ENCODE measurements at places on chromosomes 11 and 22.

DNA sequence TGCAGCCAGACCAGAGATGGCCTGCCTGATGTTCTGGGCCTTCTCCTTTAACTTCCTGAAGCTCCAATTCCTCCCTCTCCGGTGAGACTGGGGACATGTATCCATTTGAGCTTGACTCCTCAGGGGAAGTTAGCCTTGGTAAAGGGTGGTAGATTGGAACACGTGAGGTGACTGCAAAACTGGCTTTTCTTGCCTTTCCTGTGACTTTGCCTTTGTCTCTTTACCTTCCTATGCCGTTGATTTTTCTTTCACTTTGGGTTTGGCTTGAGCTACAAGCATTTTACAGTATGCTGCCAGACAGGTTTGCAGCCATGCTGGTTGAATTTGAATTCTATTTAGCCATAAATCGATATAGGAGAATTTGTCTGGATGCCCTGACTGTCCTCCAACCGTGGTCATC is 16.8 kb upstream of the GLYATL1 start:
- DNase-seq, result no peak

DNA sequence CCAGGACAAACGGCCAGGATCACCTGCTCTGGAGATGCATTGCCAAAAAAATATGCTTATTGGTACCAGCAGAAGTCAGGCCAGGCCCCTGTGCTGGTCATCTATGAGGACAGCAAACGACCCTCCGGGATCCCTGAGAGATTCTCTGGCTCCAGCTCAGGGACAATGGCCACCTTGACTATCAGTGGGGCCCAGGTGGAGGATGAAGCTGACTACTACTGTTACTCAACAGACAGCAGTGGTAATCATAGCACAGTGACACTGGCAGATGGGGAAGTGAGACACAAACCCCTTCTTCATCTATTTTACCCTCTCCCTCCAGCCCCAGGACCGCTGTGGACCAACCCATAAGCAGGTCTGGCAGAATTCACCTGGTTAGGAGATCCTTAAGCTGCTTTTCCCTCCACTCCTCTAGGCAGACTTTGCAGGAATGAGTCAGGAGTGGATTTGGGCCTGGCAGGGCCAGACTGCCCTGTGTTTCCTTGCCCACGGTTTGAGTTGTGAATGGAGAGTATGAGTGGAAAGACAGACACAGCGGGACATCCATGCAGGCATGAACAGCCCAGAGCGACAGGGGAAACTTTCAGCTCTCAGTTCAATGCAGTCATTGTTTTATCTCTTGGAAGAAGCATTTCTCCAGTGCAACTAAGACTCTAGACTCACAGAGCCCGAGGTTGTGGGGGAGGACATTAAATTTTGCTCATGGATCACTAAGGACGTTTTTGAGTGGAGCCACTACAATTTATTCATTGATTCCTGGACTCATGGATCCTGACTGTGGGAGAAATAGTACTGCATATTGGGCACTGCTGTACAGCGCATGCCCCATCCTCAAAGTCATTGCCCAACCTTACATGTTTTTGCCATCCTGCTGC is 75.3 kb upstream of the IGLL5 start:
- no peak for DNase-seq

DNA sequence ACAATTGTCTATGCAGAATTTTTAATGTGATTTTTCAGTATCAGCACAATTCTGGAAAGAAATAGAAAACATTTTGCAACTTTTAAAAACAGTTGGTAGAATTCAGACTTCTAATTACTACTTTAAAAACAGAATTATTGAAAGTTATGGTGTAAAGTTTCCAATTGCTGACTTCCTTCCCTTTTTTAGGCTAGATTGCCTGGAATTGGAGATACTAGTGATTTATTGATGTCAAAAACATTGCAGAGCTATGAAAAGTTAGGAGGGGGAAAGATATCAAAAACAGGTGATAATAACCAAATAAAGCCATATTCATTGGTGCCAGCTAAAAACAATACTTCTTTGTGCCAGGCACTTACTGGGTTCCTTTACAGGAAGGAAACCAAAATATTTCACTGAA is 485.5 kb downstream of the TMEM135 start:
- no peak for DNase-seq

- no peak for DNase-seq
These were observed 489.4 kb downstream of the KCNA4 start for GRCh38 chr11:29527391-29527936.

- DNase-seq, result peak; percentile 55
These were observed 12.7 kb upstream of the ARHGEF17 start for GRCh38 chr11:73295241-73295995.

DNA sequence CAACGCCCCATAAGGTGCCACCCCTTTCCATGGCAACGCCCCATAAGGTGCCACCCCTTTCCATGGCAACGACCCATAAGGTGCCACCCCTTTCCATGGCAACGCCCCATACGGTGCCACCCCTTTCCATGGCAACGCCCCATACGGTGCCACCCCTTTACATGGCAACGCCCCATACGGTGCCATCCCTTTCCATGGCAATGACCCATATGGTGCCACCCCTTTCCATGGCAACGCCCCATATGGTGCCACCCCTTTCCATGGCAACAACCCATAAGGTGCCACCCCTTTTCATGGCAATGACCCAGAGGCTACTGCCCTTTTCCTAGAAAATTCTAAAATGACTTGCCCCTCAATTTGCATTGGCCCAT is 72.1 kb downstream of the BRD1 start:
- DNase-seq, result no peak

DNA sequence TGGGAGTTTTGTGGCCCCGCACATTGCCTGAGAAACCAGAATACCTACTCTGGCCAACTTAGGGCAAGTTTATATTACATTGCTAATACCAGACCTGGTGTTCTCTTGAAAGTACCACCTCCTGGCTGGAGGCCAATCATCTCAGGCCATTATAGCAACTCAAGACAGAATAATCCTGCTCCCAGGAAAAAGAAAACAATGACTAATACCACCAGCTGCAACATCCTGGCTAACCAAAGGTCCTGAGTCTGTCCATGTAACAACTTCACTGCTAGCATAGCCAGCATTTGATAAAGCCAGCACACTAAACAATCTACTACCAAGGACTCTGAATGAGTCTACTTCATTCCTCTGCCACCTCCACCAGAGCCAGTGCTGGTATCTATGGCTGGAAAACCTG is 1298.7 kb upstream of the CNTN5 start:
- DNase-seq, result no peak

- DNase-seq, result no peak
These were observed 1505.8 kb downstream of the TBC1D22A start for GRCh38 chr22:48268293-48268692.

DNA sequence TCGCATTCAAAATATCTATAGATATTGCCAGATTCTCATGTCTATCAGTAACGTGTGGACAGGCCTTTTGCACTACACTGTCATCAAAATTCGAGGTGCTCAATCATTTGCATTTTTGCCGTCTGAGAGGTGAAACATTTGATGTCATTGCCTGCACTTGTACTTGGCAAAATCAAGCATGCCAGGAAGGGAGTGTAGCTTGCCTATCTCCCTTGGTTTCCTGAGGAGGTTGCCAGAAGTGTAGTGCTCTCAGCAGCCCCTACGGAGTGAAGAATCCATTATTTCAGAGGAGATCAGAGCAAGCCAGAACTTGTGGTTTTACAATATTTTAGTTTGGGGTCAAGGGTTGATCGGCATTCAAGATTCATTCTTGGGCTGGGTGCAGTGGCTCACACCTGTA is 30.2 kb upstream of the APOL5 start:
- no peak for DNase-seq

DNA sequence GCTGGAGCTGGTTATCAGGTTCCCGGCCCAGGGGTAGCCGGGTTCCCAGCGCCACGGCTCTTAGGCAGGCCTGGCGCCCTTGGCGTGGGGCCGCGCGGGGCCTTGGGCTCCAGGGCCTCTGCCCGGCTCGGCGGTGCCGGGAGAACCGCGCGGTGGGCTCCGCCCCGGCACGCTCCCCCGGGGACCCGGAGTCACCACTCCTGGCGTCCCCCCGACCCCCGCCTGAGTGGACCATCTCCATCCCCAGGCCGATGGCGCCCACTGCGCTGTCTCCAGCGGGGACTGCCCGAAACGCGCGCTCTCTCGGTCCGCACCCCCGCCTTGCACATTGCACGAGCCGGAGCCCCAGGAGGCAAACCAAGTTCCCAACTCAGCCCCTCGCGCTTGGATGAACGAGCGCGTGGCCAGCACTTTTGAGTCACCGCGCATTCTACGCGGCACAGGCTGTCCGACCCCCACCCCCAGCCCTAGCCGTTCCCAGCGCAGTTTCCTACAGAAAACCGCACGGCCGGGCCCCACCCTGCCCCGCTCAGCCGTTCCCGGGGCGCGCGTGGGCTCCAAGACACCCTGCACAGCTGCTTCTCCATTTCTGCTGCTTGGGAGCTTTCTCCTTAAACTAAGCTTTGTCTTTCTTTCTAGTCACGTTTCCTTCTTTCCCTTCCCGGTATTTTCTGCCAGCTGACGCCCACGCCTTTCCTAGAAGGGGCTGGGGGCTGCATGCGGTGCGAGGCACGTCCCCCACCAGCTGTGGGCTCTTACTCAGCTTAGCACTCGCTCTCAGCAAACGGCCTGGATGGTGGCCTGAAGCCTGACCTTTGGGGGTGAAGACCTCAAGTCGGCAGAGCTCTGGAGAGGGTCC is 650 bp upstream of the CHID1 start:
- DNase-seq, result peak; percentile 87

DNA sequence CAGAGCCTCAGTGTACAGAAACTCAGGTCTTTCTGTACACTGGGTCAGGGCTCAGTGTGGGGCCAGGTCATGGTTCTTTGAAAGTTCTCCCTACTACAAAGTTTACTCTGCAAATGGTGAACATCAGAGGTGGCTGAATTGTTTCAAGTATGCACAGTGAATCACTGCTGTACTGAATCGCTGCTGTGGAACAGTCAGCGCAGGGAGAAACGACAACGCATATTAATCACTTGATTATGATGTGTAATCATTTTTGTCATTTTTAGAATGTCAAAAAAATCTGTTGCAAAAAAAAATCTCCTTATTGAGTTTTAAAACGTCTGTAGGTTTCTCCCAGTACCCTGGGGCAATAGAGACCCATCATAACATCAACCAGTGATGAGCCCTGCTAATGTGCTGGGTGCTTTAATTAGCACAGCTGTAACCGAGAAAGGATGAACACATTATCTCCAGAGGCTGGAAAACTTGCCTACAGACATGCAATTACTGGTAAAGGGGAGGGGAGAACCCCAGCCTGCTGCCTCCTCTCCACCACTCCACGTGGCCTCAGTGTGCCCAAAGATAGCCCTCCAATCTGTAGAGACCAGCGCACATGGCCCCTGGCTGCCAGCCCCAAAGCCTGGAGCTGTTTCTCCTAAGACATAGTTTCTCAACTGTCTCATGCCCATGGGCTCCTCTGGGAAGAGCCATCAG is 12.8 kb downstream of the ARRB1 start:
- no peak for DNase-seq

- DNase-seq, result no peak
These were observed 23.4 kb upstream of the GRK3 start for GRCh38 chr22:25540908-25541660.

GRCh38 chr11:62315431-62315830 is 16.6 kb upstream of the SCGB1D4 start:
- DNase-seq, result no peak

DNA sequence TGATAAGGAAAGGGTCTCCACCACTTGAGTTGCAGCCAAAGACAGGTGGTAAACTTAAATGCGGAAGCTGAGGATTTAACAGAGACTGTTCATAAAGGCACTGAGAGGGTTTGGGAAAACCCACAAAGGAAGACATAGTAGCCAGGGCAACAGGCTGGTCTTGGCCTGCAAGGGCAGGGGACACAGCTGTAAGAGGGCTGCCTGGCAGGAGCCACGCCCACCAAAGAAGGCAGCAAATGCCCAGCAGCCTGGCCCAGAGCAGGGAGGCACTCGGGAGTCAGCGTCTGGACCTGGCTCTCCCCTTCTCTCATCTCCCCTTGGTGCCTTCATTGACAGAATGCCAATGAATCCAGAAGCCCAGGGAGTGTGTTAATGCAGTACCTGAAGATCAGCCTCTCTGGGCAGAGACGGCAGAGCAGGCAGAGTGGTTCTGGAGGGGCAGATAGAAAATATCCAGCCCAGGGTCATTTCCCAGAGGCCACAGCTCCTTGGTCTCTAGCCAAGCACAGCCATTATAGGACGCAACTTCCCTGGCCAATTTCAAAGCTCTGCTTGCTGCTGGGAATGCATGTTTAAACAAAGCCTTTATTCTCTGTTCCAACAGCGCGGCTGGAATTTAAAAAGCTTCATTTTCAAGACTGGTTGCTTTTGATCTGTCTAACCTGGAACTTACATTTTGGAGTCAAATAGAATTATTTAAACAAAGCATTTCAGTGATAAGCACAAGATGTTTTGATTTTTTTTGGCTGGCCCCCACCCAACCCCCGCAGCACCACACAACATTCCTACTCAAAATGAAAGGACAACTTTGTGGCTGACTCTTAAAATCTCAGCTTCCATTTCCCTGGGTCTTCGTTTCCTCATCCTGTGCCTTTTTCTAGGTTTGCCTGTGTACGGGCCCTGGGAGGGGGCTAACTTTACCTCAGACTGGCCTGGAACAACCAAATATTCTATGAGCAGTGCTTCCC is 125.6 kb upstream of the LMO1 start:
- DNase-seq, result no peak

DNA sequence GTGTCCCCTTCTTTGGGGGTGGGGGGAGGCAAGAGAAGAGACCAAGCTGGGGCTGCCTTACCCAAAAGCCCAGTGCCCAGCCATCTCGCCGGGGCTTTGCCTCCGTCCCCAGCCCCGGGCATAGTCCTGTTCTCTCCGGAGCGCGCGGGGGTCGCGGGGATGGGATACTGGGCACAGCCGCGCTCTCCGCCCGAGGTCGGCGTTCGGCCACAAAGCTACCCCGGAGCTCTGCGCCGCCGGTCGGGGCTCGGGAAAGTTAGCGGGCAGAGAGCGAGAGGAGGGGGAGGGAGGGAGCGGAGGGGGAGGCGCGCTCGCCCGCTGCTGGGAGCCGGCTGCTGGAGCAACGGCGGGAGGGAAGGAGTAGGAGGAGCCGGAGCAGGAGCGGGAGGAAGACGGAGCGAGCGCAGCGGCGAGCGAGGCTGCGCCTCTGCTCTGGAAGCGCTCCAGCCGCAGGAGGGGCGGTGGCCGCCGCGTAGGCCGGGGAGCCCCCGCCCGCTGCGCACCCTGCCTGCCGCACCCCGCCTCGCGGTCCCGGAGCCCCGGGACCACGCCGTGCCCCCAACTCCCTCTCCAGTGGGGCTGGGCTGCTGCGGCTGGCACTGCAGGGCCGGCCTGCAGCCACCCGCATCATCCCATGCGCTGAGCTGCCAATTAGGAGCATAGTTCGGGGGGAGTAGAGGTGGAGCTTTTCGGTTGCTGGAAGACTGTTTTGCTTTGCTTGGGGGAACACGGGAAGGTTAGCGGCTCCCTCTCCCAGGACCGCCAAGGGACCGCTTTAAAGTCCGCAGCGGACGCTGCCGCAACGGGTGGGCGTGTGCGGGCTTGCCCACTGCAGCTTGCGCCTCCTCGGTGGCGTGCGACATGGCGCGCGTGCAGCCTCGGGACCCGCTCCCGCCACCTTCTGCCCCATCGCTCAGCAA is at the start of gene SCN4B:
Gene SCN4B, minus strand, starts transcription at position 272 of the 920 bp plus-strand sequence. Its CDS starts 150 bp downstream, at position 122.
- peak; percentile 83 for DNase-seq

DNA sequence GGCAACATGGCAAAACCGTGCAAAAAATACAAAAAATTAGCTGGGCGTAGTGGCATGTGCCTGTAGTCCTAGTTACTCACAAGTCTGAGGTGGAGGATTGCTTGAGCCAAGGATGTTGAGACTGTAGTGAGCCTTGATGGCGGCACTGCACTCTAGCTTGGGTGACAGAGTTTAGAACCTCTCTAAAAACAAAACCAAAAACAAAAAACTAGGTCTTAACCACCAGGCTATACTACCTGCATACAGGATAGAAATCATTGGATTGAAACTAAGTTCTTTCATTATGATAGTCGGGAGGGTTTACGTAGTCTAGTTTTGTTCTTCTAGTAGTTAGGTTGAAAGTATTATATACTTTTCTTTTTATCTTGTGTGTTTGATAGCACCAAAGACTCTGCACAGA is 5.8 kb downstream of the RNF214 start:
- DNase-seq, result no peak

Measured in NCI-H1417 (cell line).